ENCODE measurements at places on chromosomes 3 and 15. TPM values are rescaled to one million over a fixed set of nuclear protein-coding genes. Genes with fewer than 3 reads are reported as not detected.

GUCA1C gene
- total RNA-seq, result not detected

PRSS50 gene
- total RNA-seq, result 0.50 TPM

GOLGA8T gene
- total RNA-seq, result not detected

ISL2 gene
- total RNA-seq, result 0.24 TPM

ROPN1 gene
- total RNA-seq, result not detected

ZNF620 gene
- total RNA-seq, result 4.7 TPM

LRRIQ4 gene
- total RNA-seq, result 1.3 TPM

DLEC1 gene
- 0.35 TPM for total RNA-seq

HCLS1 gene
- total RNA-seq, result 2.6 TPM

MAGEL2 gene
- total RNA-seq, result not detected

SLC38A3 gene
- 0.33 TPM for total RNA-seq

BCL6 gene
- total RNA-seq, result 37.1 TPM

CLSTN2 gene
- total RNA-seq, result not detected

ETV5 gene
- total RNA-seq, result 39.3 TPM

STAG1 gene
- 34.5 TPM for total RNA-seq

SEMA5B gene
- total RNA-seq, result not detected

Measured in PC-9 (cell line).